ENCODE measurements at places on chromosomes 13 and 19.
A peak's percentile ranks its signal among the peaks of the same experiment; 100 is the strongest.

- no peak for DNase-seq
These were observed 134.2 kb downstream of the FRY start for GRCh38 chr13:32165796-32166195.

DNA sequence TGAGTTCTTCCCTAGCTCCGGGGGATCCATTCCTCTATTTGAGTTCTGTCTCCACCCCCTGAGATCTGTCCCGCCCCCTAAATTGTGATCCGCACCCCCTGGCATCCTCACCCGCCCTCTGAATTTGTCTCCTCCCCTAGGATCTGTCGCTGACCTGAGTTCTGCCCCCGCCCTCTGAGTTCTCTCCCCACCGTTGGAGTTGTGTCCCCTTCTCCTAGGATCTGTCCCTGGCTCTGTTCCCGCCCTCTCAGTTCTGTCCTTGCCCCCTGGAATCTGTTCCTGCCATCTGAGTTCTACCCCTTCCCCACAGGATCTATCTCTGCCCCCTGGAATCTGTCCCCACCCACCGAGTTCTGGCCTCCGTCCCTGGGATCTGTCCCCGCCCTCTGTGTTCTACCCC lies 1.0 kb upstream of the SLC17A7 start:
- no peak for DNase-seq

DNA sequence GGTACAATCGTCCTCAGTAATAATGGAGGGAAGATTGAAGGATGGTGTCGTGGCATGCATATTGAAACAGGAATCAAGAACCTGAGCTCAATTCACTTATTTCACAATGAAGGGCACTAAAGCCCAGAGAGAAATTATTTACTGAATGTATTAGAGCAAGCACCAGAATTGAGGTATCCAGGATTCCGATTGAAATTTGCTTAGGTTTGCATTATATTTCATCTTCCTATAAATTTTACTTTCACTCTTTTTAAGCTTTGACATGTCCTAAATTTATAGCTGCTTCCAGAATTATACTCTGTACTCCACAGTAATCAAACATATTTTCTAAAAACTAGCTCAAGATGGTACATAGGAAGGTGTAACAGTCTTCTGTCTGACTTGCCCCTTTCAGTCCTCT lies 454.9 kb upstream of the HTR2A start:
- DNase-seq = no peak

DNA sequence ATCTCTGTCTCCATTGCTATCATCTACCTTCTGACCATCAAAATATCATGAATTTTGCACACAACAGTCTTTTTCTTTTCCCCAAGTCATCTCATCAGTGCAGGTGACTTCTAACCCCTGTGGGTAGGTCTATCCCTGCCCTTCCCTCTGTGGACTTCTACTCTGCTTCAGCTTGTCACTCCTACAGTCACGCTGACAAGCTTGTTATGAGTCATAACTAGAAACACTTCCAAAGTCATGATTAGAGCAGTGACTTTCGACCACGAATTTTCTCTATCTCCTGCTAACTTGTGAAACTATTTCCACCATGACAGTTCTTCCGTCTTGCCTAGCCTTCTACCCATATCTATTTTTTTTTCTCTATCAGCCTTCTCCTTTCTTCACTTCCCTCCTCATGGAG lies 343.7 kb upstream of the ARGLU1 start:
- DNase-seq = no peak

DNA sequence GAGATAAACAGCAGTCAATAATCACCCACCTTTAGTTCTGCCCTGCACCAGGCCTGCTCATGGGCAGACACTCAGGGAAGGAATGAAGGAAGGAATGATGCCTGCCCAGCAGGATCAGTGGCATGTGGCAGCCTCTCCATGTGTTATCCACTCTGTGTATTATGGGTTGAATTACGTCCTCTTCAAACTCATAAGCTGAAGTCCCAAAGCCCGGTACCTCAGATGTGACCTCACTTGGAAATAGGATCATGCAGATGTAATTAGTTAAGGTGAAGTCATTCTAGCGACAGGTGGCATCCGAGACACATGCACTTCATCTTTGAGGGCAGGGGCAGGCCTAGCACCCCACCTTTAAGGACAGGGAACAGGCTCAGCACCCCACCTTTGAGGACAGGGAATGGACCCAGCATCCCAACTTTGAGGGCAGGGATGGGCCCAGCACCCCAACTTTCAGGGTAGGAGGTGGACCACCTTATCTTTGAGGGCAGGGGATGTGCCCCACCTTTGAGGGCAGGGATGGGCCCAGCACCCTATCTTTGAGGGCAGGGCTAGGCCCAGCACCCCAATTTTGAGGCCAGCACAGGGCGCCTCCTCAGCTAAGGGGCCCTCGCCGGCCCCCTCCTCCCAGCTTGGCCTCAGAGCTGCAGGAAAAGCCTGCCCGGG lies 127.6 kb downstream of the URI1 start:
- DNase-seq = no peak

DNA sequence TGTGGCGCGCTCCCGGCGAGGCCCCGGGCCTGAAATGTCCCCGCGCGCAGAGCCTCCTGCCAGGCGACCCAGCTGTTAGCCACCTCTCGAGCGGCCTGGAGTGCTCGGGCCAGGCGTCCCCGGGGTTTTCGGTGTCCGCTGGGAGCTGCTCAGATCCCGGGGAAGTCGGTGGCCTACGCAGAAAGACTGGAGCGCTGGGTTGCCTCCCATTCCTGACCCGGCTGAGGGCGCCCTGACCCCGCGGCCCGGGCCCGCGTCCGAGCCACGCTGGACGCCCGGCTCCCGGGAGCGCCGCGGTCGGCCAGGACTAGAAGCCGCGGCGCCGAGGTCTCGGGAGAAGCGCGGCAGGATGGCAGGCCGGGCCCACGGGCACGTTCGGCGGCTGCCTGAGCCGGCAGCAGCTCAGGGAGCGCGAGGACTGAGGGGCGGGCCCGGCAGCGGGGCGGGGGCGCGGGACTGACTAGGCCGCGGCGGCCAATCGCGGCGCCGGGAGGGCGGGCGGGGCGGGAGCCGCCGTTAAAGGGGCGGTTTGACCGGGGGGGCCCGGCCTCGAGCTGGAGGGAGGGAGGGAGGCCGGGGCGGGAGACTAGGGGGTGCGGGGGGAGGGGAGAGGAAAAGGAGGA lies 1.3 kb upstream of the ZIC2 start:
- no peak for DNase-seq

GRCh38 chr19:13849991-13850909 lies 26.7 kb upstream of the NANOS3 start:
- DNase-seq = peak; percentile 60

- DNase-seq = no peak
These were observed 189.9 kb downstream of the SPRY2 start for GRCh38 chr13:80151016-80151415.

DNA sequence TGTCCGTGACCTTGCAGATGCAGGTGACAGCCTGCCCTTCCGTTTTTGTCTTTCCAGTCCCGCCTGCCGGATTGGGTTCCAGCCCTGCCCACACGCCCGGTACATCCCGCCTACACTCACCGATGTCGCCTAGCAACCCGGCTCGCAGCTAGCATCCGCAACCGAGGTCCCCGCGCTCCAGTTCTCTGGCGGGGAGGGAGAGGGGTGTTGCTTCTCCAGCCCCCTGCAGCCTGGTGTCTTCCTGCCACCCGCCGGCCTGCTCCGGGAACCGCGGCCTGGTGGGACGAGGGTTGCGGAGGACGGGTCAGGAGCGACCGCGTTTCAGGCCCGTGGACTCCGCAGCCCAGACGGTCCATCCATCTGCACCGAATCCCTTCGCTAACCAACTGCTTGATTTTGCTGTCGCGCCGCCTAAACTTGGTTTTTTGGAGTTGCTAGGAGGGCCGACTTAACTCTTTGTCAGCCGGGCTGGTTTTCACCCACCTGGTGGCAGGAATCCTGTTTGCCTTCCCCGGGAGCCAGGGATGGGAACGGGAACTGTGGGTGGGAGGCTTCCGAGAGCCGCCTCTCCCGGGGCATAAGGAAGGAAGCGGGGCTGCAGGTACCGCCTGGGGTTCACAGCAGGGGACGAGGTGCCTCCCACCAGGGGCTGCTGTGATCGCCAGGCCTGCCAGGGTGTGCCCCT lies 15.4 kb upstream of the MATK start:
- no peak for DNase-seq

DNA sequence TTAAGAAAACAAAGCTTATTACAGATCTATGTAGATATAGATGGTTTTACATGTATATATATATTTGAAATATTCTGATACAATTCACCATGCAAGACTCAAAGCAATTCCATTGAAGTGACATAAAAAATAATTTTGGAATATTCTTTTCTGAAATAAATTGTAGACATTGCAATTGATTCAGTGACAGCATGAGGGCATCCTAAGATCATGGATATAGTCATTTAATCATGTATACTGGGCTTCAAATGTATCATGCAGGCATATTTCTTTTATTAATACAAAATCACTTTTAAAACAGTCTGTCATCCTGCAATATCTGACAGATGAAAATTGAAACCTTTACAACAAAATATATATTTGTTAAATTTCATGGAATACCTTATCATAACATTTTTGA lies 286.7 kb upstream of the SLITRK6 start:
- DNase-seq = no peak

DNA sequence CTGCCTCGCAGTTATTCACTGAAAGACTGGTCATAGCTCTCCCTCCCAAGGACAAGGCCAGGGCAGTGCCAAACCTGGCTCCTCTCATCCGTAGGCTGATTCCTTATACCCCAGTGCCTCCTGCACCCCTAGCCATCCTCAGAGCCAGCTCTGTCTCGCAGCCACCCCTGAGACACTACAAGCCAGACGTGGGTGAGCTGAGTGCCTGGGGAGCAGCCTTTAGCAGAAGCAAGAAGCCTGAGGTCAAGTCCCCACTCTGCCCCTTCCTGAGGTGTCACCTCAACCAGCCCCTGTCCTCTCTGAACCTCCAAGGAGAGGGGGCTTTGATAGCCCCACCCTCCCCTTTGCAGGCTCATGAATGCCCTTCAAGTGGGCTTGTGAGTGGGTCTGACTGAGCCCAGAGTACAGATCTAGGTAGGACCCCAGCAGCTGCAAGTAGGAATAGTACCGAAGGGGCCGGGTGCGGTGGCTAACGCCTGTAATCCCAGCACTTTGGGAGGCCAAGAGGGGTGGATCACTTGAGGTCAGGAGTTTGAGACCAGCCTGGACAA lies 14.8 kb upstream of the AKAP8L start:
- DNase-seq = no peak

DNA sequence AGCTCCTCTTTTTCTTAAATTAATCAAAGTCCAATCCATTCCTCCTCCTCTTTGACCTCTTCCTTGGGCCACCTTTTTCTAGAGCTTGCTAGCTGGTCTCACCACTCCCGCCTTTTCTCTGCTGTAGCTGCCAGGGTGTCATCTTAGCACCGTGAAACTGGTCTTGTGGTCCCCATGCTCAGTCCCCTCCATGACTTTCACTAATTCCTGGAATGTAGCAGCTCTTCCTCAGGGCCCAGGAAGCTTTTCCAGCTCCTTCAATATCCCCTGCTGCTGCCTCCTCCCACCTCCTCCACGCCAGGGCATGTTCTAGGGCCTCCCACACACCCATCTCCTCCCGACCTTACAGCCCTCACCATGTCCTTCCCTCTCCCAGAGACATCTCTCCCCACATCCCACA lies 222.2 kb downstream of the MYO16 start:
- no peak for DNase-seq

All from stimulated activated CD4-positive, alpha-beta T cell treated with anti-CD3 and anti-CD28 coated beads, Interleukin-15, amount 100 ng/mL, for 48 hours (primary cell).